CD4-positive, alpha-beta T cell (primary cell): ENCODE measurements at places on chromosomes 3 and 15. TPM values are rescaled to one million over a fixed set of nuclear protein-coding genes. Genes with fewer than 3 reads are reported as not detected.

- no peak for DNase-seq
These were observed 15.0 kb upstream of the LTF start for GRCh38 chr3:46479696-46480095.

CCR1 gene
- total RNA-seq: 0.34 TPM

HIGD2B gene
- total RNA-seq: 0.28 TPM

DNA sequence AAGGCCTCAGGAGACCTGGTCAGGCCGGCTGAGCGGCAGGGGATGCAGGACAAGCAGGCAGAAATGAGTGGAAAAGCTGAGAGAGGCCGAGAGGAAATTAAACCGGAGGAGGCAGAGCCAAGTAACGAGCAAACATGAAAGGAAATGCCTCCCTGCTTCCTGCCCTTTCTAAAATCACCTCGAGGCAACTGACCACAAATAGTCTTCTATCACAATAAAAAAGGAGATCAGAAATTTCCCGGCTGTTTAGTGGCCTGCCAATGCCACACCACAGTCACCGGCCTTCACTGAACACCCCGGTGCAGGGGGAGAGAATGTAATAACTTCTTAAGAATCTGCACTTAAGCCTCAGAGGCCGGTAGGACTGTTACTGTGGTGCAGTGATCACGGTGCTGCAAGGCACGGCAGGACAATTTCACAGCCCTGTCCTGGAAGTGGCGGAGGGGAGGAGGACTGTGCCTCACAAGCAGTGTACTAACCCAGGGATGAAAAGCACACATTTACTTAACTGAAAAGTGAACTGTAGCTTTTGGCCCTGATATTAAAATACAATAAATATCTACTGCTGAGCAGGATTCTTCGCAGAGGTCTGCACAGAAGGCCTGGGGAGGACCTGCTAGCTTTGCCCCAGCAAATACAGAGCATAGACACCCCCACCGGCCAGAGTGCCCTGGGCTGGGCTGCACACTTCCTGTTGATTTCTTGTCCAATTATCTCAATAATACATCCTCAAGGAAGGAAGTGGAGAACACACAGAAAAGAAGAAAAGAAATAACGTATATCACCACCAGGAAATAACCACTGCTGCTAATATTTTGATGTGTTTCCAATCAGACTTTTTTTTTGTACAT lies 183.5 kb upstream of the NSMCE3 start:
- no peak for DNase-seq

DNA sequence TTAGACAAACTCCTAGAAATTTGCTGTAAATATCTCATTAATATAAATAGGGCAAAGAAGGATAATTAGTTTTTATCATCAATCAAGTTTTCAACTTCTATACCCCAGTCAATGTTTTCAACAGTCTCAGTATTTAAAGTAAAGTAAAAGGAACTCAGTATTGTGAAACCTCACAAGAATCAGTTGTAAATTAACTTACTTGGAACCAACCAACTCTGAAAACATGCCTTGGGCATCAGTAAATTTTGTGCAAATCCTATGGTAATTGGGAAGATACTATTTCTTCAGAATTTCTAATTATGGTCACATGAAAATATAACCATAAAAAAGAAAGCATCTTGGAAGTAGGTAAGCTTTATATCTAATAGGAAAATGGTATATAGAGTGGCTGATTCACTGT lies 1139.0 kb downstream of the TUSC7 start:
- DNase-seq: no peak

- no peak for DNase-seq
These were observed 21.5 kb downstream of the GABRR3 start for GRCh38 chr3:98013411-98014267.

DNA sequence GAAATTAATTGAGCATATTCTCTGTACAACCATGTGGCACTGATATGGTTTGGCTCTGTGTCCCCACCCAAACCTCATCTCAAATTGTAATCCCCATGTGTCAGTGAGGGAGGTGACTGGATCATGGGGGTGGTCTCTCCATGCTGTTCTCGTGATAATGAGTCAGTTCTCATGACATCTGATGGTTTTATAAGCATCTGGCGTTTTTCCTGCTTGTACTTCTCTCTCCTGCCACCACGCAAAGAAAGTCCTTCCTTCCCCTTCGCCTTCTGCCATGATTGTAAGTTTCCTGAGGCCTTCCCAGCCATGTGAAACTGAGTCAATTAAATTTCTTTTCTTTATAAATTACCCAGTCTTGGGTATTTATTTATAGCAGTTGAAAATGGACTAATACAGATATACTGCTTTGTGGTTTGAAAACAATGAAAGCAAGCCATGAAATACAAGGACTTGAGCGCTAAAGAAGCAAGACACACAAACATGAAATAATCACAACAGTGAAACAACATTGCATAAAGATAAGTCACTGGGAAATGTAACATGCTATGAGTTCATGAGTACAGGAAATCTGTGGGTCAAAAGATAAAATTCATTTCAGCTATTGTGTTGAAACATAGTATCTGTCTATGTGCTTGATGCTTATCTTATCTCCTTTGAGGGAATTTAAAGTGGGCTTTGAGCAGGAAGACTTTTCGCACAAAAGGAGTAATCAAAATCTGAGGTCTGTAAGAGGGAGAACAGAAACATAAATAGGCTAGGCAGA lies 288.7 kb downstream of the GBE1 start:
- no peak for DNase-seq

GPR160 gene
- 5.7 TPM for total RNA-seq

GABRB3 gene
- total RNA-seq: not detected

ASB14 gene
- total RNA-seq: not detected

GRCh38 chr3:76930712-76931111 lies 109.2 kb upstream of the ROBO2 start:
- no peak for DNase-seq

- DNase-seq: no peak
These were observed 13.2 kb upstream of the TMEM212 start for GRCh38 chr3:171829841-171830517.

OCA2 gene
- not detected for total RNA-seq

- DNase-seq: no peak
These were observed 8.4 kb downstream of the SOX2 start for GRCh38 chr3:181719991-181720680.

- DNase-seq: no peak
These were observed 146.8 kb downstream of the SUCLG2 start for GRCh38 chr3:67507584-67507983.

KNG1 gene
- not detected for total RNA-seq

- DNase-seq: no peak
These were observed 282.8 kb downstream of the TLE3 start for GRCh38 chr15:69814932-69815331.

DNA sequence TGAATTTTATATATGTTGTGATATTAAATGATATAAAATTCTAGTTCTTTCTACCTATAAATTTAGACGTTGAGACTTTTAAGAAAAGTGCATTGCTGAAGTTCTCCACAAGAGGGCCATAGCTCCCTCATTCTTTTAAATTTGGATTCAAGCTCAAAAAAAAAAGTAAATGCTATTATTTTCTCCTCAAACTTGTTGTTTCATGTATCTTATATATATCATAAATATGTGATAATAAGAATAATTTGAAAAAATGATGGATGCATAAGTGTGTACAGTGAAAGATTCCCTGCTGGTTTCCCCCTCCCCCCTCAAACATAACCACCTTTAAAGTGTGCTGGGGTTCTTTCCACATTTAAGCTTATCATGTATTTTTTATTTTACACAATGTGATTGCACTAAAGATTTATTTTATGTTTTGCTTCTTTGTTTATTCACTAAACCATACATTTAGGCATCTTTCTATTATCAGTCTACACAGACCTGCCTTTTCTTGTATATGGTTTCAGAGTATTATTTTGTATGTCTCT lies 769.4 kb upstream of the GOLIM4 start:
- DNase-seq: no peak

DNA sequence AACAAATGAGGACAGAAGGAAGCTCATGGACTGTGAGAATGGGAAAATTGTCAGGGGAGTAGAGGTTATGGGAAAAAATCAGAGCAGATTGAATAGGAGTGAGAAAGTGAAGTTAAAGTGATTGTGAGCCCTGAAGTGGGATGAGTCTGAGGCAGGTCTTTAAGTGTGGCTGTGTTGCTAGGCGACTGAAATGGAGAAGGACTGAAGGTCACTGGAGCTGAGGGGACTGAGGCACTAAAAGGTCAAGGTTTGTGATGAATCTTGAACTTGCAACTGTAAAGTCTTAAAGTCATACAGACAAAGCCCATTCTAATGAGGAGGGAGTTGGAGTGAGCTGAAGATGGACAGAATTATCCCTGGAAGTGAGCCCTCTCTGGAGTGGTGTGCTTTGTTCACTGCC lies 518.9 kb downstream of the TUSC7 start:
- DNase-seq: no peak

HHLA2 gene
- total RNA-seq: 0.36 TPM

DNA sequence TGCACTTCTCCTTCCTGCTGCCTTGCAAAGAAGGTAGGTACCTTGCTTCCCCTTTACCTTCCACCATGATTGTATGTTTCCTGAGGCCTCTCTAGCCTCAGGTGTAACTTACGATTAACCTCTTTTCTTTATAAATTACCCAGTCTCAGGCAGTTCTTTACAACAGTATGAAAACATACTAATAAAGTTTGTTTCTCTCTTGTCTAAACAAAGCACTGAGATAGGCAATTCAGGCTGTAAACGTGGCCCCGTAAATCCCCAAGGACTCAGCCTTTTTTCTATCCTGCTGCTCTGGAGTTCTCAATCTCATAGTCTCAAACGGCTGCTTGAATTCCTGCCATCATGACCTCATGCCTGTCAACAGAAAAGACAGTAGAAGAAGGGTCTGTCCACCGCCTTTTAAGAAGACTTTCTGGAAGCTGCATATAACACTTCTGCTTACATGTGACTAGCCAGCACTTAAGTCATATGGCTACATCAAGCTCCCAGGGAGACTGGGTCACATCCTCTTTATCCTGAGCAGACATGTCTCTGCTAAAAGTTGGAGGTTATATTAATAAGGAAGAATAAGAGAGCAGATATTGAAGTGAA lies 257.8 kb downstream of the EBLN2 start:
- no peak for DNase-seq

DNA sequence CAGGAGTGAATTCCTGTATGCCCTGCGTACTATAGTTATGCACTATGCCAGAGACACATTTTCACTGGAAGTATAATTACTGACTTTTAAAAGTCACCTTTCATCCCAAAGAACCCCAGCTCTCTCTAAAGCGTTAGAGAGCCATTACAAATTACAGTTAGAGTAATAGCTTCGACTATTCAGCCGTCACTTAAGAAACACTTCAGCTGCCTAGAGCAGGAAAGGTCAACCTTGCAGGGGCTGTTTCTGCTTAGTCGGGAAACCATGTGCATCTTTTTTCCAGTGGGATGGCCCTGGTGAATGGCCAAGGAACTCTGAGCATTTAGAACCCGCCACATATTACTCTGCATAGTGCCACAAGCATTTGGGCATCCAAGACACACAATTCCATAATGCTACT lies 235.9 kb downstream of the ARRDC4 start:
- no peak for DNase-seq

DNA sequence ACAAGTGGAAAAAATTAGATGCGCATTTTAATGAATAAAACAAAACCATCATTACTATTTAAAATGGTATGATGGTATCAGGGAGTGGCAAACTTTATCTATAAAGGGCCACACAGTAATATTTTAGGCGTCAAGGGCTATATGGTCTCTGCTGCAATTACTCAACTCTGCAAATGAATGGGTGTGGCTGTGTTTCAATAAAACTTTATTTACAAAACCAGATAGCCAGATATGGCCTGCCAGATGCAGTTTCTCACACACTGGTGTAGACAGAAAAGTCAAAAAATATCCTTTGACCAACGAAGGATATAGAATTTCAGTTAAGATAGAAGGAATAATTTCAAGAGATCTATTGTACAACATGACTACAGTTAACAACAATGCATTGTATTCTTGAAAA lies 83.8 kb downstream of the CLASP2 start:
- DNase-seq: no peak

- no peak for DNase-seq
These were observed 1.3 kb downstream of the MESD start for GRCh38 chr15:80988148-80988796.

DNA sequence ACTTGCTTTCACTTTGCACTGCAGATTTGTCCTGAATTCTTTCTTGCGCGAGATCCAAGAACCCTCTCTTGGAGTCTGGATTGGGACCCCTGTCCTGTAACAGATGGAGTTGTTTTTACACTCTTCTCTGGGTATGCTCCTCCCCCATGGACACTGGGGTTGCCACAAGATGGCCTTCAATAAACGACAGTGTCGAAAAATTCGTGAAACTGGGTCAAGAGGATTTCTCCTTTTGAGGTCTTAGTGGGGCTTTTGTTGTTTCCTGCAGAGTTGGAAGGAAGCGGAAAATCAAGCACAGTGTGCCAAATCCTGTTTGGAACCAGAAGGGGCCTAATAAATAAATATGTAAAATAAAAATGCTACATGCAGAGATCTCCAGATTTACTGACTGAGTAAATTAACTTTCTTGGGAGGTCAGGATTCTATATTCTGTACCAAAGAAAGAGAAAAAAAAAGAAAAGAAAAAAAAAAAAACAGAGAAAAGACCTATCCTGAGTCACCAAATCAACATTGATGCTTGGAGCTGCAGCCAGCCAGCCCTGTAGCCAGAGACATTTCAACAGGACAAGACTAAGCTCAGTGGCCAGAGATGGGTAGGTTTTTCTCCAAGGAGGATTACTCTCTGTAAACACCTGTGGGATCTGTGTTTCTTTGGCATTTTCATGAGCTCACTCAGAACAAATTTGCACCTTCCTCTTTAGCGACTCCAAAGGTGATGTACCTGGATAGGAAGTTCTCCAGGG lies 24.8 kb downstream of the CCDC80 start:
- DNase-seq: no peak

GRCh38 chr3:64539451-64540196 lies 148.2 kb downstream of the ADAMTS9 start:
- no peak for DNase-seq

DNA sequence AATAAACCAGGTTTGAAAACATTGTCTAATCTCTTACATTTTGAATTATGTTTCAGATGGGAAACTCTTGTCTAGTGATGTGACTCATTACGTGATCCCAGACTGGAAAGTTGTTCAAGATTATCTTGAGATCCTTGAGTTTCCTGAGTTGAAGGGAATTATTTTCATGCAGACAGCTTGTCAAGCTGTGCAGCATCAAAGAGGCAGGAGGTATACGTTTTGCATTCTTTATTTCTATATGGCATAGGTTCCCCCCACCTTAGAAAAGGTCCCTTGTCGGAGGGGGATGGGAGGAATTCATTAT lies 1.5 kb downstream of the DIS3L start:
- no peak for DNase-seq

ACP3 gene
- total RNA-seq: not detected

GRCh38 chr3:52218454-52218853 lies 7.0 kb downstream of the TLR9 start:
- DNase-seq: peak; percentile 45
